ENCODE measurements at places on chromosomes 1 and 21.

DNA sequence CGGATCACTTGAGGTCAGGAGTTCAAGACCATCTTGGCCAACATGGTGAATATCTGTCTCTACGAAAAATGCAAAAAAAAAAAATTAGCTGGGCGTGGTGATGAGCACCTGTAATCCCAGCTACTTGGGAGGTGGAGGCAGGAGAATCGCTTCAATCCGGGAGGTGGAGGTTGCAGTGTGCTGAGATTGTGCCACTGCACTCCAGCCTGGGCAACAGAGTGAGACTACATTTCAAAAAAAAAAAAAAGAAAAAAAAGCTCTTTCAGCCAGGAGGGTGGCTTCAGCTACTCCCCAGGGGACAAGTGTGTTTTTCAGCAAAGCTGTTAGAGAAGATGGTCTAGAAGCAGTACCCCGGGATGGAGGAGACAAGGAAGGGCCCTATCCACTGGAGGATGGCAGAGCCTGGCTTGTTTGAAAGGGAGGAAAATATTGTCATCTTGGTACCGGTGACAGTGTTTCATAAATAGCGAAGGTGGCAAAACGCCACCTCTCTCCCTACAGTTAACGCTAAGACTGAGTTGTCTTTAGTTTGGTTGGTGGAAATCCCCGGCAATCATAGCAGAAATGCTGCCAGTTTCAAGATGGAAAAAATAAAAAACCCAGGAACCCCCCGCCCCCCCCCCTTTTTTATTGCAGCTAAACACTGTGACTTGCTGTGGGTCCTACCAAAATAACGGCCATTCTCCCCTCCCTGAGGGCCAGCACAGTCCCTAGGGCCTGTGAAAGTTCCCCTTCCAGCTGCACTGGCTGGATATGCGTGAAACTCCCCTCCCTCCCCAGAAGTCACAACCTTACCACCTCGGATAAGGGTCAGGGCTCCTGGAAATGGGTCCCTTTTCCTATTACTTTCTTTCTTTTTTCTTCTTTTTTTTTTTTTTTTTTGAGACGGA, 3.5 kb downstream of the PIK3CD start:
- DNase-seq = no peak

DNA sequence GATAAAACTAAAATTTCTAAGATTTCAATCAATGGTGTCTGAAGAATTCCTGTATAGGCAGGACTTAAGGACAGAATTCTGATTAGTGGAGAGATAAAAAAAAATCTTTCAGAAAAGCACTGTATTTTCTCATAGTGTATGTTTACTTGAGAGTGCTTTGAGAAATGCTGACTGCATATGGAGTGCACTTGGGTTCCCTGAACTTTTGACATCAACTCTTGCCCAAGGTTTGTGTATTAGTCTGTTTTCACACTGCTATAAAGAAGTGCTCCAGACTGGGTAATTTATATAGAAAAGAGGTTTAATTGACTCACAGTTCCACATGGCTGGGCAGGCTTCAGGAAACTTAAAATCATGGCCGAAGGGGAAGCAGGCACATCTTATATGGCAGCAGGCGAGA, 275.0 kb downstream of the LRRC40 start:
- DNase-seq = no peak

- no peak for DNase-seq
Observed at GRCh38 chr1:22880174-22880601, 92.5 kb downstream of the LACTBL1 start.

DNA sequence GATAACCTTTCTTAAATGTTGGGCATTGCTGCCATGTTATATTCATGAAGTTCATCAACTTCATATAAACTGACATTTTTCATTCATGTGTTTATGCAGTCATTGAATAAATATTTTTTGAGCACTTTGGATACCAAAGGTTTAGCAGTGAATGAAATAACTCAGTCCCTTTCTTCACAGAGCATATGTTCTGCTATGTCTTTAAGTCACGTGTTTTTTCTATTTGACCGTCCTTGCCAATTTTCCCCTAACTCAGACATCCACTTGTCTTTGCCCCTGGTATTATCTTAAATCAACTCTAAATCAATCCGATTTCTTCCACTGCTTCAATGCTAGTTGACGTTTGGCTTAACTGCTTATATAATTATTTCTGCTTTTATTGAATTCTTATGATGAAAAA, 16.6 kb downstream of the ADARB1 start:
- DNase-seq = no peak

DNA sequence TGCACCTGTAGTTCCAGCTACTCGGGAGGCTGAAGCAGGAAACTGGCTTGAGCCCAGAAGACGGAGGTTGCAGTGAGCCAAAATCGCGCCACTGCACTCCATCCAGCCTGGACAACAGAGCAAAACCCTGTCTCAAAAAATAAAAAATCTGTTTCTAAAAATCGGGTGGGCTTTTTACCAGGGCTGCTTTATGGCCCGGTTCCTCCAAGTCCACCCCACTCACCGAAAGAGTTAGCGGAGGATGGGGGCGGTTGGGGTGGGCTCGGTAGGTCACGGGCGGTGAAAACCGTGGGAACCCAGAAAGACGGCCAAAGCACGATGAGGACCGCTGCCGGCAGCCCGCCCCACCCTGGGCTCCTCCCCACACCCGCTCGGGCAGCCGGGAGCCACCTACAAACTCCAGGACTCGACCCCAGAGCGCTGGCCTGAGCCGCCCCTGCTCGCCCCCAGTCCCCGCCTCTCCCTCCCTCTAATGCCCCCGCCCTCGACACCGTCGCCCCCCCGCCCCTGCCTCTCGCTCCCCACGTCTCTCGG, 846 bp upstream of the PER3 start:
- DNase-seq = peak; percentile 27
